Sciatic nerve (tissue), 2 donors: ENCODE measurements at places on chromosomes 16 and 17. TPM values are rescaled to one million over a fixed set of nuclear protein-coding genes. Genes with fewer than 3 reads are reported as not detected.

The ZDHHC1 gene
- total RNA-seq = 16.3 TPM

GRCh38 chr16:85563034-85563433 lies 50.1 kb upstream of the GSE1 start:
- no peak for DNase-seq

- no peak for DNase-seq
Measured at GRCh38 chr16:66275775-66276428, 90.6 kb upstream of the CDH5 start.

- no peak for DNase-seq
Measured at GRCh38 chr17:27282054-27282551, 11.8 kb upstream of the WSB1 start.

DNA sequence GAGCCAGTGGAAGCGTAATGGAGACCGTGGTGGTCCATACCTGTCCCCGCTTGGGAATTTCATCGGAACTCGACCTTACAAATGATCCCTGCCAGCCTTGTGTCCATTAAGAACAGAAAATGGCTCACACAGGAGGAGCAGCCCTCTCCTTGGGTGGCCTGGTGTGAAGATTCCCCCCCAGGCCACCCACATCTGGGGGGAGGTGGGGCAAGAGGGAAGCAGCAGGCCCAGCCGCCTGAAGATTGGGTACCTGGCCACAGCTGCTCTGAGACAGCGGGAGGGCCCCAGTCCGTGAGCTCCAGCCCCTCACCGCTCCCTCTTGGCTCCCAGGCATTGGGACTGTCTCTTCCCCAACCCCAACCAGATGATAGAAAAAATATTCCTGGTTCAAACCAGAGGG lies 277.8 kb upstream of the FOXF1 start:
- DNase-seq = peak; percentile 23

DNA sequence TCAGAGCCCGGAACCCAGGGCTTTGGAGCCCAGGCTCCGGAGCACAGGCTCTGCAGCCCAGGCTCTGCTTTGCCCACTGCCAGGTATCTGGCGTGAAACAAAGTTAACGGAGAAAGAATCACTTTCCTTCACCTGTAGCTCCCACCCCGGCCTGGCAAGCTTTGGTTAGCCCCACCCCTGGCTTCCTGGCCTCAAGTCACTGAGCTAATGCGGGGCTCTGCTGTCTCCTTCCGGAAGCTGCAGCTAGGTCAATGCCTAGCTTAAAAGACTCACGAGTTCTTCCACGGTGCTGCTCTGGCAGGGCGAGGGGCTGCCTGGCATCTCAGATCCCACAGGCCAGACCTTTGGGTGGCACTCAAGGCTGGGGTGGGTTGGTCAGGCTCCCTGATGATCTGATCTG lies 21.1 kb upstream of the SPPL2C start:
- no peak for DNase-seq

GRCh38 chr16:67446968-67447507 lies 16.1 kb downstream of the HSD11B2 start:
- no peak for DNase-seq

GRCh38 chr16:84518804-84519341 lies 14.4 kb upstream of the MEAK7 start:
- DNase-seq = no peak

The PRPSAP2 gene
- 45.3 TPM for total RNA-seq

GRCh38 chr17:77375108-77375916 lies 234.5 kb downstream of the SEC14L1 start:
- DNase-seq = no peak

The DHRS7C gene
- not detected for total RNA-seq

The C17orf78 gene
- not detected for total RNA-seq

- no peak for DNase-seq
Measured at GRCh38 chr17:34393401-34393800, 30.4 kb upstream of the CCL1 start.

DNA sequence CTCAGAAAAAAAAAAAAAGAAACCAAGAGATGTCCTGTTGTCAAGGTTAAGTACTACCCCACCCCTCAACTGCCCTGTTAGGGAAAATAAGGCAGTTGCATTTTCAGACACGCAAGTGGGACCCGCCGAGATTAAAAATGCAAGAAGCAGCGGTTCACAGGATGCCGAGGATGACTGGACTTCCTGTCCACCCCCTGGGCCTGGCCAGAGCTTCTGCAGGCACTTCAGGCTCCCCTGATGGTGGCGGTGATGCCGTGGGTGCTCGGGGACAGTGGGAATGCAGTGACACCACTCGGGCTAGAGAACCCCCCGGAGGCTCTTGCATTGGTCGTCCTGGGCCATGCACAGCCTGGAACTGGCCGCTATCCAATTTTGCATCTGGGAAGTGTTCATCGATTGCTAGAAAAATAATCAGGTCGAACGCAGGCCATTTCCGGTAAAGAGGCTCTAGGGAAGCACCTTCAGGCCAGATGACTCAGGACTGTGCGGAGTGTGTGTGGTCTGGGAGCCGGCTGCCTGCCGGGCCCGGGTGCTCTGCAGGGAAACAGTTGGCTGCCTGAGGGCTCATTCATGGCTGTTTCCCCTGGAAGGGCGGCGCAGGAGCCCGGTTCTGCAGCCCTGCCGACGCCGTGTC lies 13.4 kb upstream of the CRISPLD2 start:
- DNase-seq = peak; percentile 78

- DNase-seq = no peak
Measured at GRCh38 chr17:82848022-82848592, 8.3 kb upstream of the ZNF750 start.

The NACA2 gene
- not detected for total RNA-seq

The NTN1 gene
- total RNA-seq = 22.8 TPM

GRCh38 chr16:66476328-66477027 lies 49.4 kb downstream of the BEAN1 start:
- peak; percentile 45 for DNase-seq

GRCh38 chr17:45791041-45791582 lies 7.0 kb downstream of the CRHR1 start:
- no peak for DNase-seq

The SCIMP gene
- total RNA-seq = 4.9 TPM

GRCh38 chr16:50313596-50314478 lies 47.5 kb downstream of the ADCY7 start:
- DNase-seq = no peak

DNA sequence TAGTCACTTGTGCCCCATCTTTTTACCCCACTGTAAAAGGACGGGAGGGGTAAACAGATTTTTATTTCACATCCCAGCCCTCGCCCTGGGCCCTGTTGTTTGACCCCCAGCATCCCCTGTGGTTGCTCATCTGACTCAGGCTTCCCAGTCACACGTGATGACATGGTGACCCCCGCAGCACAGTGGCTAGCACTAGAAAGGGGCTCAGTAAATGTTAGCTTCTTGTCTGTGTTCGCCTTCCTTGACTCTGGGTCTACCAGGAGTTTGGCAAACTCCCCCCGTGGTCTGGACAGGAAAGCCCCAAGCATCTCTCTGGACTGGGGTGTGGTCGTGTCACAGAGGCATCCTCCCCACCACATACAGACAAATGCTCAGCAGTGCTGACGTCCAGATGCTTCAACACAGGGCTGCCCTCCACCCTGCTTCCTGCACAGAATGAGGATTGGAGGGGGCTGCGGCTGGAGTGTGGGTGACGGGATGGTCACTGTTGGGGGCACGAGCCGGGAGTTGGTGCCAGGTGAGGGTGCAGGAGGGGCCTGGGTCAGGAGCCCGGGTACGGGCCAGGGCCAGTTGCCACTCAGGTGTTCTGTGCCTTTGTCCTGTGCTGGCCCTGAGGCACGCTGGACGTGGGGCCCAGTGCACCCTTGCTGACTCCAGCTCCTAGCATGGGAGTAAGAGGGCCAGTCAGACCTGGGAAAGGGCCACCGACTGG lies 69.1 kb downstream of the METRNL start:
- DNase-seq = peak; percentile 49
